ENCODE measurements at places on chromosomes 7 and 10. TPM values are rescaled to one million over a fixed set of nuclear protein-coding genes. Genes with fewer than 3 reads are reported as not detected.

The TRIL gene
- total RNA-seq = under 0.01 TPM

The MYO1G gene
- total RNA-seq = under 0.01 TPM

The CBX3 gene
- total RNA-seq = 110 TPM

The NUTM2E gene
- total RNA-seq = not detected

The TAF5 gene
- total RNA-seq = 2.9 TPM
